ENCODE measurements at places on chromosomes 5 and 9. TPM values are rescaled to one million over a fixed set of nuclear protein-coding genes. Genes with fewer than 3 reads are reported as not detected.

TPRN gene
- 4.1 TPM for total RNA-seq

ACOT12 gene
- 0.74 TPM for total RNA-seq

MSX2 gene
- 1.1 TPM for total RNA-seq

TLR4 gene
- 4.1 TPM for total RNA-seq

PLEKHG4B gene
- not detected for total RNA-seq

HK3 gene
- not detected for total RNA-seq

PPP2R2B gene
- total RNA-seq = 0.37 TPM

SPAAR gene
- 0.18 TPM for total RNA-seq
